ENCODE measurements at places on chromosomes 16 and 17.
A peak's percentile ranks its signal among the peaks of the same experiment; 100 is the strongest.

DNA sequence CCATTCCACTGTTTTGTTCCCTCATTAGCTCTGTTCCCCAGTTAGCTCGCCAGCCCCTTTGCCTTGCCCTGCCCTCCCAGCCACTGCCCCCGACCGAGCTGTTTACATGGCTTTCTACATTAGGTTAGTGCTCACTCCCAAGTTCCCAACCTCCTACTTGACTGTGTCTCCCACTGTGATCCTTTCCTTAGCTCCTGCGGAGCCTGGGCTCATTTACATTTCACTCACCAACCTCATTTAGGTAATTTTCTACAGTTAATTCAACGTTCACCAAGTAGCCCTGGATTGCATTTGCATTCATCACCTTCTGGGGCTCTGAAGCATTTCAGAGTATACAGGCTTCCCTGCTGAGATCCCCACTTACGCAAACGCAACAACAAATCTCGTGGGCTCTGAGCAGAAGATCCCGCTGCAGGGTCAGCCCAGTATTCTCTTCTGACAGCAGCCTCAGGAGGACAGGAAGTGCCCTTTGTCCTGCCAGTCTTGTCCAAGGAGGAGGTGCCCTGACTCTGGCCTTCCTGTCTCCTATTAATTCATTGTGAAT is 325.8 kb upstream of the CCL2 start:
- no peak for DNase-seq

DNA sequence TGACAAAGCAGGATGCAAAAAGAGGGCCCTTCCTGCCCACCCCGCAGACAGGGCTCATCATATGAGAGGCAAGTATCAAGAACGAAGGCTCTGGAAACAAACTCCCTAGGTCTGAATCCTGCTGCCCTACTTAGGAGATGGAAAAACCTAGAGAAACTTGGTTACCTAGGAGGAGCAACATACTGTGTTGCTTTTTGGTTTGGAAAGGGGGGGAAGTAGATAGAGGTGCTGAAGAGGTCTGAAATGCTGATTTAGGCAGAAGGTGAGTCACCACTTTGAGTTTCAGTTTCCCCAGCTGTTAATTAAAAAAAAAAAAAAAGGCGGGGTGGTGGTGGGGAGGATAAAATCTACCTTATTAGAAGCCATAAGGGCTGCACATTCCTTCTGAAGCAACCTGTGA is 1.5 kb downstream of the N4BP1 start:
- DNase-seq: peak; percentile 12

- peak; percentile 54 for DNase-seq
Measured at GRCh38 chr17:7215652-7216180, 3.9 kb downstream of the DLG4 start.

DNA sequence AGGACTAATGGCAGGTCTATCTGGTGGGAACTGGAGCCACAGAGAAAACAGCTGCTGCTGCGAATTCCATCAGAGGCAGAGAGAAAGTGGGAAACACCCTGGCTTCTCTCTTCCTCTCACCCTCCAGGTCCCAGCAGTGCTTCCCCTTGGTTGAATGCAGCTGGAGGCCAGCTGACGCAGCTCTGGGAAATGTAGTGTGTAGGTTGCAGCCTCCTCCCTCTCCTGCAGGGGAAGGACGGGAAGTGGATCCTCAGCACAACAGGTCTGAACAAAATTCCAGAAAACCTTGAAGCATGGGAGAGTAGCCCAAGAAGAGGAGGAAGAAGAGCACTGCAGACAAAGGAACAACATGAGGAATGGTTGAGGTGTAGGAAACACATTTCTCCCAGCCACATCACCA is 67.8 kb upstream of the MMP2 start:
- DNase-seq: peak; percentile 9

DNA sequence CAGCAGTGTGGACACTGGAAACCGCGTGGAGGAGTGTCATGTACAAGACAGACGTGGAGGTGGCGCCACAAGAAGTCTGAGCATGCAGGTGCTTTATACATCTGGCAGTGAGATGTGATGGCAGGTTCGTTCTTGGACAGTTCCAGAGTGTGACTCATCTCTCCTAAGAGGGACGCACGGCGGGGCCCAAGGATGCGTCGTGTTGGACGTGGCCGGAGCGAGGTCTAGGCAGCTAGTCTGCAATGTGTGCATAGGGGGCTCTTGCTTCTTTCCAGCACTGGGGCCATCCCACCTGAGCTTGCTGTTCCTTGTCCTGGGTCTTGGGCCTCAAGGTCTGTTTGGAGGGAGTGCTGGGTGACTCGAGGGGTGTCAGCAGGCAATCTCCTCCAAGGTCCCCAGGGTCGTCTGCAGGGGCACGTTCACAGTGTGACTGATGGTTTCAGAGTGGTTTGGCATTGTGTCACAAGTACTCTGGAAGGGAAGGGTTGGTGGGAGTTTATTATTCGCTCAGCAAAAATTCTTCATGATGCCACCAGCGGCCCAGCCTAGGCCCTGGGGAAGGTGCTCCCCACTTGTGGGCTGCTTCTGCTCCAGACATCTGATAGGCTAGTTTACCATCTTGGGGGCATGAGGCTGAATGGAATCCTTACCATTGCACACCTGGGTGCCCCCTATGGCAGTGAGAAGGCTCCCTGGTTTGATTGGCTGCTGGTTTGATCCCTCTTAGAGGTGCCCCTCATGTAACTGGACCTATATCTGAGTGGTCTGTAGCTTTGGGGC is 22.1 kb downstream of the SPACA3 start:
- DNase-seq: no peak

- no peak for DNase-seq
Measured at GRCh38 chr17:4163951-4164350, 21.0 kb downstream of the CYB5D2 start.

DNA sequence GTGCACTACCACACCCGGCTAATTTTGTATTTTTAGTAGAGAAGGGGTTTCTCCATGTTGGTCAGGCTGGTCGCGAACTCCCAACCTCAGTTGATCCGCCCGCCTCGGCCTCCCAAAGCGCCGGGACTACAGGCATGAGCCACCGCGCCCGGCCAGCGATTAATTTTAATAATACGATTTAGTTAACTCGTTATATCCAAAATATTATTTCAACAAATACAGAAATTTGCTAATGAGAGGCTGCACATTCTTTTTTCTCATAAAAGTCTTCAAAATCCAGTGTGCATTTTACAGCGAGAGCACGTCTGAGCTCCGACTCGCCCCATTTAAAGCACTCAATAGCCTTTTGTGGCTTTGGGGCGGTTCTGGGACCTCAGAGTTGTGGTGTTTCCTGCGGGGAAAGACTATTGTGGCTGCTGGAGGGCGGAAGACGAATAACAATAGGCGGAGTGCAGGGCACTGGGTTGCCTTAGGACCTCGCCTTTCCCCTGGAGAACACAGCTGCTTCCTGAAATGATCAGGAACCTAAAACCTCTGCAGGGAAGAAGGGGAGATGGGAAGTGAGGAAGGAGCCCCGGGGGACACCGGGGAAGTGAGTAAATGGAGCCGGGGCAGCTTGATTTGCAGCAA is 2.9 kb upstream of the ZSCAN10 start:
- DNase-seq: no peak

- DNase-seq: peak; percentile 73
Measured at GRCh38 chr17:20930081-20930760, 112.6 kb downstream of the USP22 start.

- no peak for DNase-seq
Measured at GRCh38 chr17:36723459-36724025, 122.2 kb downstream of the MRM1 start.

DNA sequence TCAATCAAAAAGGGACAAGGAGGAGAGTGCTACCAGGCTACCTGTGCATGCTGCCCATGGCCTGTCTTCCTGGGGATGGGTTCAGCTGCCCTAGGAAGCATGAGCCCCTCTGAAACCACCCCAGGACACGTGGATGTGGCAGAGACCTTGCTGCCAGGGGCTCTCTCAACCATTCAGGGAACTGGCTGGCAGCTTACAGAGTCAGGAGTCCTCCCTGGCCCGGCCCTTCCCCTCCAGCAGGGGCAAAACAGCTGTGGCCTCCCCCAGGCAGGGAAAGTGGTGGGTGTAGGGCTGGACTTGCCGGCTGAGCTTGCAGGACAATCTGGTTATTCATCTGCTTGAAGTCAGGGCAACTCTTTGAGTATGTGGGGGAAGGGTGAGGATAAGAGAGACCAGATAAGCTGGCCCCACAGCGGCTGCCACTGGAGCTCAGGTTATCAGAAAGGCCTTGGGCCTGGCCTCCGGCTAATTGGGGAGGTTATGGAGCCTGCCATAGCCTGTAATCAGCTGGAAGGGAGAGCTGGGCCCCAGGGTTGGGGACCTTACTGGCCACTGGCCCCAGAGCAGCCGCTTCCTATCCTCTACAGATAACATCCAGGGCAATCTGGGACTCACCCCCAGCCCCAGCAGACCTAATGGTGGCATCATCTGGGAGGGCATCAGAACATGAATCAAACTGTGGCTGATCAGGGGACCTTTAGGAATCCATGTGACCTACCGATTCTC is 5.6 kb upstream of the TBX2 start:
- no peak for DNase-seq

DNA sequence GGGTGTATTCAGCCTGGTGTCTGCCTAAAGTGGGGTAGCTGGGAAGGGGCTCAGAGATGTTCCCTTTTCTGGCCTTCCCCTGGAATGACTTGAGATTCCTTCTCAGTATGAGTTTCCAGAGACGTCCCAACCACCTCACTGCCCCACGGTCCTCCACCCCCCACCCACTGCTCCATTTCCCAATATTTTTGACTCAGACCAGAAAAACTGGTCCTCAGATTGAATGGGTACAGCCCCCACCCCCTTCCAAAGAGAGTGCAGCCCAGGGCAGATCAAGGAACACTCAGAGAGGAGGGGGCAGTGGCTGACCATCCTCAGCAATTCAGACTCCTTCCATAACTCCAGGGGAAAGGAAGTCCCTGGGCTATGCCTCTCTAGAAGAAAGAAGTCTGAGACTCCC is 3.2 kb downstream of the ACLY start:
- no peak for DNase-seq

- DNase-seq: peak; percentile 91
Measured at GRCh38 chr16:87017371-87018012, 299.7 kb downstream of the C16orf95 start.
